ENCODE measurements at places on chromosomes 3 and 15.

DNA sequence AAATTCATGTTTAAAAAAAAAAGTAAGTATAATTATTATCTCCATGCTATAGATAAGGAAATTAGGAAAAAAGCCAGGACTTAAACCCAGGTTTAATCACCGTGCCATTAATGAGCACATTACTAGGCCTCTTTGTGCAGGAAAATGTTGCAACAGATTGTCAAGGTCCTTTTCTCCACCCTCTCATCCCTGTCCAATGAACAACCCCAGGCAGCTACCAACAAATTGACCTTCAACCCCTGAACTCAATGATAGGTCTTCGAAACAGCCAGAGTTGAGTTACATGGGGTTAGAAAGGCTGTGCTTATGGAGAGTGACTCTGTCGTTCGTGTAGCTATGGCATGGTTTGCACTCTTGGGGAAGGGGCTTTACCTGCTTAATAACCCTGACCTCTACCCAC, 84.2 kb upstream of the CTNNB1 start:
- no peak for DNase-seq

DNA sequence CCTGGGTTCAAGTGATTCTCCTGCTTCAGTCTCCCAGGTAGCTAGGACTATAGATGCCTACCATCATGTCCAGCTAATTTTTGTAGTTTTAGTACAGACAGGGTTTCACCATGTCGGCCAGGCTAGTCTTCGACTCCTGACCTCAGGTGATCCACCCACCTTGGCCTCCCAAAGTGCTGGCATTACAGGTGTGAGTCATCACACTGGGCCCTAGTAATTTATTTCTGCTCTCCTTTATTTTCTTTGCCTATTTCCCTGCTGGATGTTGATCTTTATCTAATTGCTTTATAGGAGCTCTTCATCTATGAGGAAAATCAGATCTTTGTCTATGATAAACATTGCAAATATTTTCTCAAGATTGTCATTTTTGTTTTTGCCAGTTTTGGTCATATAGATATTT, 31.7 kb downstream of the UQCC5 start:
- no peak for DNase-seq

- no peak for DNase-seq
These were observed 14.6 kb downstream of the CTDSPL start for GRCh38 chr3:37876279-37876678.

- no peak for DNase-seq
These were observed 161.3 kb downstream of the AKAP13 start for GRCh38 chr15:85541744-85542143.

DNA sequence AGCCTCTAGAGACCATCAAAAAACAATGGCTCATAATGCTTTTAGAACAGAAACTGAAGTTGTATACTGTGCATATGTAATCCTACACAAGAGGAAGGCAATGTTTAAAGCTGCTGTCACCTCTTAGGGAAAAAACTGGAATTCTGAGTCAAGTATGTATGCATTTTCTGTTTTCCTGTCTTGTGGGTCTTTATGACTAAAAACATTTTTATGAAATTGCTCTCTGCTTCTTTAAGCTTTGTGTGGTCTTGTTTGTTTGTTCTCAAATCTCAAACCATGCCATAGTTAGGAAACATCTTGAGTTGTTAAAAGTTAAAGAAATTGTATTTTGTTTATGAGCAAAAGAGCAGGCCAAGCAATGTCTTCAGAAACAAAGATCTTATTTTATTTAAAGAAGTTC, 80.9 kb upstream of the SOX2 start:
- DNase-seq: no peak

DNA sequence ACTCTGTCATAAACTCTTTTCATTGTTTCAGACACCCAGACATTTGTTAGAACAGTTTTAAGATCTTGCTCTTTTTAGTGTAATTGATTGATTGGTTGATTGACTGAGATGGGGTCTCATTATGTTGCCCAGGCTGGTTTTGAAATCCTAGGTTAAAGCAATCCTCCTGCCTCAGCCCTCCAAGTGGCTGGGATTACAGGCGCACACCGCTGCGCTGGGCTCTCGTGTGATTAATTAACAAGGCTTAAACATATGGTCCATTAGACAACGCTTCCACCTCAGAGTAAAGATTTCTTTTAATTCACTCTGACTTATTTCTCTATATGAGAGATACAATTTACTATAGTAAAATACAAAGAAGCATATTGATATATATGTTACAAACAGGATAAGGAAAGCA, 114.0 kb upstream of the C2CD4B start:
- DNase-seq: no peak

- DNase-seq: no peak
These were observed 1.5 kb upstream of the NCK1 start for GRCh38 chr3:136860541-136860940.

- no peak for DNase-seq
These were observed 9.0 kb upstream of the SLC25A26 start for GRCh38 chr3:66211779-66212178.

Measured in SK-N-MC (cell line).